ENCODE measurements at places on chromosomes 2 and 18. TPM values are rescaled to one million over a fixed set of nuclear protein-coding genes. Genes with fewer than 3 reads are reported as not detected.

DNA sequence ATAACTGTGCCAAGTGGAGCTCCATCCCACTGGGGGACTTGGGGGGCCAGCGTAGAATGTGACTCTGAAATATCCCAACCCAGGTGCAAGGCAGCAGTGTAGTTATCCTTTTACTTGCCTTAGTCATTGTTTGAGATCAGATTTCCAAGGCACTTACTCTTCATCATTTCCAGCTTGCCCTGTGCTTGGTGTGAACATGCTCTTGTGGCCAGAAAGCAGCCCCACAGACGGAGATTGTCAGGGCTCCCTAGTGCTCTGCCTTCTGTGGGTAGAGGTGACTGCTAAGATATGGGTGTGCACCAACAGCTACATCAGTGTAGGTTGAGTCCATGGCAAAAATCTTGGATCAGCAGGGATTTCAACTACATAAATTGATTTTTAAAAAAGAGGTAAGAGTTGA is 2010.0 kb upstream of the PIK3C3 start:
- H3K4me3 ChIP-seq = no peak overlapping the region
- H3K27ac ChIP-seq = no peak overlapping the region
- no peak for DNase-seq

DNA sequence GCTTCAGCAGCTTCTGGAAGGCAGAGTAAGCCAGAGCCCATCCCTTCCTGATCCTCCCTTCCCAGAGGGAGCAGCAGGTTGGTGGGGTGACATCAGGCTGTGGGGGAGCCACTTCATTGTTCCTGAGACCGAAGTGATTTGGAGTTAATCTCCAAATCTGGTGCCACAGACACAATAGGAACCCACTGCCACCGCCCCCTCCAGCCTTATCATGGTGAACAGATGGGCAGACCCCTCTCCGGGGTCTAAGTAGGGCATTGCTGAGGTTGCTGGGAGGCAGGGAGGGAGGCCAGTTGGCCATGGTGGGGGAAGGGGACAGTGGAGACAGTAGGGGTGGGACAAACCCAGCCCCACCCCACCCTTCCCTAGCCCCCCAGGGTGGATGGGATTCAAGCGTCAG is 25.6 kb upstream of the SLC35F6 start:
- H3K27ac ChIP-seq = no peak overlapping the region
- H3K27me3 ChIP-seq = no peaks in the 10 kb centered on the region
- peaks cover 4% of the 10 kb centered on the region for H3K4me1 ChIP-seq
- no peak for DNase-seq
- H3K36me3 ChIP-seq = no peaks in the 10 kb centered on the region

The C2orf68 gene
- total RNA-seq = 42.6 TPM

DNA sequence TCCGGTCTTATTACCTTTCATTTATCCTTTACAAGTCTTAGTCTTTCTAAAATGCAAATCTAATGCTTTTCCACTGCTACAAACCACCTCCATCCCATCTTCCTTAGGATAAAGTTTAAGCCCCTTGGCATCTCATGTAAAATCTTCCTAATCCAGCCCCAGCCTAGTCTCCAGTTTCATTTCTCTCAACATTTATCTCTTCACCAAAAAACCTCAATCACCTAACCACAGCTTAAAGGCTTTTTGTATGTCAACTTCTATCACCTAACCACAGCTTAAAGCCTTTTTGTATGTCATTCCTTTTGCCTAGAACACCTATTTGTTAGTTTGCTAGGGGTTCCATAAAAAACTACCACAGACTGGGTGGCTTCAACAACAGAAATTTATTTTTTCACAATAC is 4.2 kb downstream of the TRAK2 start:
- H3K36me3 ChIP-seq = no peaks in the 10 kb centered on the region
- no peak overlapping the region for H3K27ac ChIP-seq
- H3K4me1 ChIP-seq = peaks cover 3% of the 10 kb centered on the region
- no peak overlapping the region for H3K4me3 ChIP-seq

DNA sequence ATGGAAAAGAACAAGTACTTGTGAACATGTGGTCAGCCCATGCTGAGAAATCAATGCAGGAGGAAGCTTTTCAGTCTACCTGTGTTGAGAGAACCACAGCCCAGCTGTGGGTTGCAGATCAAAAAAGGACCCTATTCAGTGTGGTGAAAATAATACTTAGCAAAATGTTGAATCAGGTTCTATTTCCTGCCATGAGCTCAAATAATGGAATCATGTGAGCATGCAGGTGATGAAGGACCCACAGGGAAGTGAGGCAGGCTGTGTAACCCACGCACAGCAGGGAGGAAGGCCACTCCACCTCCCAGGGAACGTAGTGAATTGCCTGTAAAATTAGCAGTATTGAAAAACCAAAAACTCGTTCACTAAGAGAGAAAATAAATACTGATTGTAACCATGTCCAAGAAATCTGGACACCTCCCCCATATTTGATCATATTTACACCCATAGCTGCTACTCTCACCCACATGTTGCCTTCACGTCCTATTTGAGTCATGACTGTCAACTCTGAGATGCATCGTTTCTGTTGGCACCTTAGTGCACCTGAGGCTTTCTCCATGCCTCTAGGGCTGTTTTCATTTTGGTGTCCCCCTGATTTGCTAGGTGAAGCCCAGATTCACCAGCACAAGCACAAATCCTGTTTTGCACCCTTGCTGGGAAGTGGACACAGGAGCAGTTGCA is 20.5 kb upstream of the BCL2L11 start:
- no peak overlapping the region for H3K27ac ChIP-seq
- H3K27me3 ChIP-seq = no peaks in the 10 kb centered on the region
- no peak for DNase-seq
- no peaks in the 10 kb centered on the region for H3K36me3 ChIP-seq
- H3K4me3 ChIP-seq = no peak overlapping the region

The CCL20 gene
- total RNA-seq = 0.43 TPM

GRCh38 chr2:49226360-49226759 is 72.0 kb upstream of the FSHR start:
- H3K36me3 ChIP-seq = no peaks in the 10 kb centered on the region
- H3K4me1 ChIP-seq = no peaks in the 10 kb centered on the region
- H3K27me3 ChIP-seq = no peaks in the 10 kb centered on the region

DNA sequence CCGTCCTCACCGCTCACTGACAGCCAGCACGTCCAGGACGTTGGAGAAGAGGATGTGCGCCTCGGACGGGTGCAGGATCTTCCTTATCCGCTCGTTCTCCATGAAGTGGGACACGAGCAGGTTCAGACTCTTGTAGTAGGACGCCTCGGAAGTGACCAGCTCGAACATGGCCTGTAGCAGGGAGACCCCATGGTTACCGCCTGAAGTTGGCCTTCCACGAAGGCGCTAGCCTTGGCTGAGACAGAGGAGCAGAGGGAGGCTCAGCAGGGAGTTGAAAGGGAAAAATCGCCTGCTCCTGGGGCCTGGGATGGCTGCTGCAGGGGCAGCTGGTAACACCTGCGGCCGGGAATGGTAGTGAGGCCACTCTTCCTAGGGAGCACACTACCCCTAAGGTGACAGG is 24.7 kb downstream of the SNORC start:
- no peaks in the 10 kb centered on the region for H3K27me3 ChIP-seq
- H3K27ac ChIP-seq = no peak overlapping the region
- no peak for DNase-seq
- no peaks in the 10 kb centered on the region for H3K36me3 ChIP-seq
- H3K4me3 ChIP-seq = no peak overlapping the region

DNA sequence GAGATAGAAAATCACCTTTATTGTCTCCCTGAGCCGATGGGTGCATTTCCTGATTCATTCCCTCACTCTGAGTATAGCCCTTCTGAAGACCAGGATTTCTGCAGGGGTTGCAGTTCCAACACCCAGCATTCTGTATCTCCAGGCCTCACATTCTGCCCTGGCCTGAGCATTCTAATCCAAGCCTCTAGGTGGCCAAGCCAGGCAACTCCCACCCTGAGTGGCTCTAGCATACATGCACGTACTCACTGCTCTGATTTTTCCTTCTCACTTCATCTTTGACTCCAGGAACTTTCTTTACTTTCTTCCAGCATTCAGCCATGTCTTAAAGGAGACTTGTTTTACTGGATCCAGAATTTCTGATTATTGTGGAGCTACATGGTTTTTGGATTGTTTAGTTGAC is 100.7 kb upstream of the STK39 start:
- no peaks in the 10 kb centered on the region for H3K4me1 ChIP-seq
- H3K4me3 ChIP-seq = no peak overlapping the region
- no peak for DNase-seq
- no peaks in the 10 kb centered on the region for H3K27me3 ChIP-seq
- H3K36me3 ChIP-seq = no peaks in the 10 kb centered on the region

DNA sequence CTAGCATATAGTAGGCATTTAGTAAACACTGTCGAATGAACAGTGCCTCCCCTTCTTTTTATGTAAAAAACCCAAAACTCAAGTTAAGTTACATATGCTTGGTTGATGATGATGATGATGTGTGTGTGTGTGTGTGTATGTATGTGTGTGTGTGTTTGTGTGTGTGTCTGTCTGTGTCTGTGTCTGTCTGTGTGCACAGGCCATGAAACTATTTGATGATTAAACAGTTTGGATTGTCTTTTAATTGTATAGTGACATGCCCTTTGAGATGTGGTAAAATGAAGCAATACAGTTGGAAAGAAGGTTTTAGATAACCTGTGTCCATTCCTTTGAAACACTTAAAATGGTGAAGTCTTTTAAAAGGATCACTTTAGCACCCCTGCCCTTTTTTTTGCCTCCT is 105.6 kb downstream of the MAP4K4 start:
- DNase-seq = no peak
- H3K4me3 ChIP-seq = no peak overlapping the region
- no peaks in the 10 kb centered on the region for H3K27me3 ChIP-seq
- no peak overlapping the region for H3K27ac ChIP-seq
- peaks cover 14% of the 10 kb centered on the region for H3K4me1 ChIP-seq

GRCh38 chr2:207135801-207136457 is 29.8 kb downstream of the KLF7 start:
- H3K4me3 ChIP-seq = no peak overlapping the region
- H3K4me1 ChIP-seq = peaks cover 26% of the 10 kb centered on the region
- H3K27me3 ChIP-seq = no peaks in the 10 kb centered on the region
- no peaks in the 10 kb centered on the region for H3K36me3 ChIP-seq

GRCh38 chr2:241310917-241311566 is 4.4 kb downstream of the HDLBP start:
- peaks cover 13% of the 10 kb centered on the region for H3K4me1 ChIP-seq
- H3K27ac ChIP-seq = no peak overlapping the region
- no peak for DNase-seq
- no peak overlapping the region for H3K4me3 ChIP-seq
- no peaks in the 10 kb centered on the region for H3K27me3 ChIP-seq

GRCh38 chr2:98935777-98936352 is at the start of gene CRACDL:
Gene CRACDL (minus strand): TSS chr2:98936225. CDS start chr2:98846800, 89,425 bp downstream.
- H3K4me3 ChIP-seq = peak within 1 kb of the TSS; percentile 29
- no peaks in the 10 kb centered on the region for H3K36me3 ChIP-seq
- peaks cover 7% of the 10 kb centered on the region for H3K4me1 ChIP-seq
- H3K27me3 ChIP-seq = no peaks in the 10 kb centered on the region
- no peak within 1 kb of the TSS for H3K27ac ChIP-seq

- H3K4me3 ChIP-seq = no peak overlapping the region
- no peaks in the 10 kb centered on the region for H3K36me3 ChIP-seq
- H3K27ac ChIP-seq = peak overlapping the region; percentile 52
- H3K27me3 ChIP-seq = no peaks in the 10 kb centered on the region
- peaks cover 12% of the 10 kb centered on the region for H3K4me1 ChIP-seq
Measured at GRCh38 chr18:48533340-48534070, 5.3 kb upstream of the CTIF start.

The SP100 gene
- 74.4 TPM for total RNA-seq

DNA sequence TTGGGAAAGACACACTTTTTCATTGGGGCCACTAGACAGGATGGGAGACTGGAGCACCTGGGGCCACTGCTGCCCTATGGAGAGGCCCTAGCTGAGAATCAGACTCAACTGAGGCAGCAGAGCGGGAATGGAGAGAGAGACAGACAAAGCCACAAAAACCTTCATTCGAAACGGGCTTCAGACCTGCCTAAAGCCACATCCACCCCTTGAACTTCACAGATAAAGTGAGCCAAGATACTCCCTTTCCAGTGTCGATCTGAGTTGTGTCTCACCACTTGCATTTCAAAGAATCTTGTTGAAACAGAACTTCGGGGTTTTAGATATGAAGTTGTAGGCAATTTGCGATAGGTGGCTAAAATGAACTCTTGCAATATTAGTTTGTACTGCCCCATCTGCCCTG is 11.3 kb upstream of the LDLRAD4 start:
- no peak overlapping the region for H3K27ac ChIP-seq
- no peaks in the 10 kb centered on the region for H3K36me3 ChIP-seq
- H3K27me3 ChIP-seq = no peaks in the 10 kb centered on the region
- H3K4me1 ChIP-seq = no peaks in the 10 kb centered on the region

Data from ovary (tissue), 10 donors.